Subcutaneous preadipocyte (primary cell): ENCODE measurements at places on chromosomes 6 and 20. TPM values are rescaled to one million over a fixed set of nuclear protein-coding genes. Genes with fewer than 3 reads are reported as not detected.

Gene CYP39A1
- 0.37 and 0.39 TPM in 2 replicates for total RNA-seq

Gene EYS
- total RNA-seq = under 0.01 and 0.39 TPM in 2 replicates

Gene CCN6
- not detected in 2 replicates for total RNA-seq

Gene SLC22A3
- 0.37 and 0.59 TPM in 2 replicates for total RNA-seq

Gene DEFB124
- not detected in 2 replicates for total RNA-seq

Gene SCAF8
- total RNA-seq = 23.5 and 39.1 TPM in 2 replicates

Gene RGS19
- 5.5 and 9.0 TPM in 2 replicates for total RNA-seq

Gene ZNF334
- total RNA-seq = under 0.01 and 0.37 TPM in 2 replicates

Gene PLCB4
- 0.78 and 1.5 TPM in 2 replicates for total RNA-seq

Gene GTSF1L
- total RNA-seq = not detected in 2 replicates
